ENCODE measurements at places on chromosomes 7 and 10.
A peak's percentile ranks its signal among the peaks of the same experiment; 100 is the strongest.

DNA sequence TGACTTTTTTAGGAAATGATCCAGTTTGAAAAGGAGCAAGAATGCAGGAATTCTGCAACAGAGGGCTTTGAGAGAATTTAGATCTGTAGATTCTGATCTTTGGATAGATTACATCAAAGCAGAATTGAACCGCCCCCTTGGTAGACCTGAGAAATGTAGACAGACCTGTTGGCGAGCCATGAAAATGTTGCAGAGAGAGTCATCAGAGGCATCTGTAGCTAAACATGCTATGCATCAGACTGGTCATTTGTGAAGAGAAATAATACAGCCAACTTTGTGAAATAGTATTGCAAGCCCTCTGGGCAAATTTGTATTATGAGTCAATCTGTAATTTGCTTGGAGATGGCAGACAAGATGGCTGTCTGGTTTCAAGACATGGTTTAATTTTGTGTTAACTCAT, 4.3 kb upstream of the C1GALT1 start:
- peaks cover 2% of the 10 kb centered on the region for H3K4me1 ChIP-seq
- DNase-seq: no peak
- H3K4me3 ChIP-seq: no peak overlapping the region
- no peaks in the 10 kb centered on the region for H3K27me3 ChIP-seq

- no peak for DNase-seq
- H3K27me3 ChIP-seq: no peaks in the 10 kb centered on the region
- H3K27ac ChIP-seq: no peak overlapping the region
- H3K4me1 ChIP-seq: no peaks in the 10 kb centered on the region
Observed at GRCh38 chr7:70334295-70334694, 736.0 kb downstream of the AUTS2 start.

DNA sequence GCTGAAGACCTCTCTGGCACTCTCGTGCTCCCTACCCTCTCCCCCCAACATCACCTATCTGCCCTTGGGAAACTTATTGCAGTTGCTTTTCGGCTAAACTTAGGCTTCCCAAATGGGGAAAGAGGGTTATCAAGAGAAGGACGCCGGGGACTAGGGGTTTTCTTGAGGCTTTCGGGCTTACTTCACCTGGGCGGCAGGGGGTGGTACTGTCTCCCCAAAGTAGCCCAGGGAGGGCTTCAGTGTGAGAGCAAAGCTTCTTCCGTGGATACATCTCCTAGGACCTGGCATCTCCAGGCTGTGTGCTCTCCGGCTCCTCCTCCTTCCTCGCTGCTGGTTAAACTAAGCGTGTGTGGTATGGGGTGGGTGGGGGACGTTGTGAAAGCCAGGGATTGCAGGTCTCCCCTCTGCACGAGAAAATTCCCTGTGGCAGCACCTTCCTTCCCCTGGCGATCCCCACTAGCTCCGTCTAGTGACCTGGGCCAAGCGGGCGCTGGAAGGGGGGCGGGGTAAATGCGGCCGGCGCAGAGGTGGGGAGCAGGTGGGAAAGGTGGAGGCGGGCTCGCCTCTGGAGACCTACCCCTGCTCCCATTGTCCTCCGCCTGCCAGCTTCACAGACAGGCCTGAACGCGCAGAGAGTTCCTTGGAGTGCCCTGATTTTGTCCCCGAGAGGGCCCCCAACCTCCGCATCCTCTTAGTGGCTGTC, 1.1 kb downstream of the PLXDC2 start:
- peak overlapping the region; percentile 89 for H3K4me3 ChIP-seq
- peak; percentile 63 for DNase-seq
- H3K36me3 ChIP-seq: no peaks in the 10 kb centered on the region

- H3K4me3 ChIP-seq: no peak overlapping the region
- H3K27me3 ChIP-seq: no peaks in the 10 kb centered on the region
- H3K4me1 ChIP-seq: peaks cover 2% of the 10 kb centered on the region
- no peak overlapping the region for H3K27ac ChIP-seq
- peak; percentile 82 for DNase-seq
Observed at GRCh38 chr7:56074371-56074791, 10.3 kb downstream of the SUMF2 start.

GRCh38 chr10:98134431-98135221, at the start of gene R3HCC1L:
TSS of gene R3HCC1L (plus strand) at chr10:98134657. CDS start at chr10:98208115, 73,458 bp downstream.
- peak; percentile 87 for DNase-seq
- no peaks in the 10 kb centered on the region for H3K27me3 ChIP-seq
- H3K4me3 ChIP-seq: peak within 1 kb of the TSS; percentile 67
- no peaks in the 10 kb centered on the region for H3K36me3 ChIP-seq
- H3K27ac ChIP-seq: peak within 1 kb of the TSS; percentile 62
- peaks cover 3% of the 10 kb centered on the region for H3K4me1 ChIP-seq

DNA sequence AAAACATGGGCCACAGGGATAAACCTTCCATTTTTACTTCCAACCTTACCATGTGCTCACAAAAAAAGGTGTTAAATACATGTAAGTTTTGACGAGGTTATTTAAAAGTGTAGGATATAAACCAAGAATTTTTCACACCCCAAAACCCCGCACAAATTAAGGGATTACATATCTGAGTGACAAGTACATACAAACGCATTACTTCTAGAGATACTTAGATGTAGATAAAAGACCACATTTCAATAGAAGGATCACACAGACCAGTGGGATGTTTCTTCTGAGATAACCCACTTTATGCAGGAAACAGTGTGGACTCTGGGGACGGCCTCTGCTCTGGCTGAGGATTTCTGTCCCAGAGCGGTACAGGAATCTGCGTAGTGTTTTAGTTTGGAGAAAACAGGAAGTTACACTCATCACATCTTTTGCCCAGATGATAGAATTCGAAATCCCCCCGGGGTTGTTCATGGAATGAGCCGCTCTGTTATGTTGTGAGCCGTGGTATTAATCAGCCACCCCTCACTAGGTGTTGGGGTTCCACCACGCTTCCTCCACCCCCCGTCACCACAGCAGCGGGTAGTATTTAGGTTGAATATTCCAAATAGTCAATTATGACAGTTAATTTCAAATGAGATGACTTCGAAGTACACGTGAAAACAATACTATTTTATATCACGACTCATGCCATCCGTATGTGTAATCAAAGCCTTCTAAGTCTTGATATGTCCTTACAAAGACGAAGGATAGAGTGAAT, 1.3 kb upstream of the CUL1 start:
- H3K36me3 ChIP-seq: no peaks in the 10 kb centered on the region
- DNase-seq: peak; percentile 50

DNA sequence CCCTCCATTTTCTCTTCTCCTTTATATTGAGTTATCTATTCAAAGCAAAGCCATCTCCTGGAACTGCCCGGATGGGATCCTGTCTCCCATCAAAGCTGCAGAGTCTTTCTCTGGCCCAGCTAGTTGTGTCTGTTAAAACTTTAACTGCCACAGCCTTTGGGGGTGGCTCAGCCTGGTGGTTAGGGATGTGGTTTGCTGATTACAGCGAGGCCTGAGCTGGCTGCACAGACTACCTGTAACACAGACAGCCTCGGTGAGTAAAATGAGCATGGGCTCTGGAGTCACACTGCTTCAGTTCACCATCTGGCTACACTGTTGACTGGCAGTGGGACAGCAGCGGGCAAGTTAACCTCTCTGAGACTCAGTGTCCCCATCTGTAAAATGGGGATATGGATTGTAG, 18.4 kb upstream of the HABP2 start:
- peaks cover 11% of the 10 kb centered on the region for H3K4me1 ChIP-seq
- no peaks in the 10 kb centered on the region for H3K36me3 ChIP-seq
- no peak overlapping the region for H3K27ac ChIP-seq

GRCh38 chr10:60041489-60042133, 135.3 kb upstream of the CCDC6 start:
- H3K36me3 ChIP-seq: no peaks in the 10 kb centered on the region
- peak; percentile 67 for DNase-seq
- no peak overlapping the region for H3K4me3 ChIP-seq
- H3K27ac ChIP-seq: no peak overlapping the region
- H3K4me1 ChIP-seq: no peaks in the 10 kb centered on the region

DNA sequence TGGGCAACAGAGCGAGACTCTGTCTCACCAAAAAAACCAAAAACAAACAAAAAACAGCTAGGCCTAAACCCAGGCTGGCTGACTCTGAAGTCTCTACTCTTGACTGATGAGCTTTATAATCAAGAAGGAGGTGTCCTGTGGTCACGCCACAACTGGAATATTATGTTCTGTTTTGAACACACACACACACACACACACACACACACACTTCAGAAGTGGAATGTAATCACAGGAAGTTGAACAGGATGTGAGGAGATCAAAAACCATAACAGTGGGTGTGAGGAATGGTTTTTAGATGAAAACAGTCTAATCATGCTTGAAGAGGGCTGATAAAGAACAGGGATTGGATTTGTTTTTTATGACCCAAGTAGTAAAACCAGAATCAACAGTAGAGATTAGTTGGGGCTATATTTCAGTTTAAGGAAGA, 51.1 kb upstream of the IL6 start:
- no peaks in the 10 kb centered on the region for H3K27me3 ChIP-seq
- no peak overlapping the region for H3K27ac ChIP-seq
- H3K4me3 ChIP-seq: no peak overlapping the region
- no peaks in the 10 kb centered on the region for H3K36me3 ChIP-seq

DNA sequence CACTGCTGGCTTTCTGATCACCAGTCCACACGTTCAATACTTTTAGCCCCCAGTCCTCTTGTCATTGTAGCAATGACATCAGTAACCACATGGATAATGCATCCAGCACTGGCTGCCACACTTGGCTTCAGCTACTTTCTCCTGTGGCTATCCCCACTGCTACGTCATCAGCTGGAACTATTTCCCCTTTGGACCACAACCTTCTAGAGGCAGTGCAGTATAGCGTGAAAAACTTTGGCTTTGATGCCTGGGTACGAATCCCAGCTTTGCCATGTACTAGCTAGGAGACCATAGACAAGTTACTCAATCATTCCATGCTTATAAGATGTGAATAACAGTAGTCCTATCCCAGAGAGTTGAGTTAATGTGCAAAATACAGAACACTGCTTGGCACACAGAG, 63.2 kb downstream of the CCDC3 start:
- H3K4me1 ChIP-seq: no peaks in the 10 kb centered on the region
- H3K27ac ChIP-seq: no peak overlapping the region
- H3K27me3 ChIP-seq: peaks cover 14% of the 10 kb centered on the region
- no peaks in the 10 kb centered on the region for H3K36me3 ChIP-seq

DNA sequence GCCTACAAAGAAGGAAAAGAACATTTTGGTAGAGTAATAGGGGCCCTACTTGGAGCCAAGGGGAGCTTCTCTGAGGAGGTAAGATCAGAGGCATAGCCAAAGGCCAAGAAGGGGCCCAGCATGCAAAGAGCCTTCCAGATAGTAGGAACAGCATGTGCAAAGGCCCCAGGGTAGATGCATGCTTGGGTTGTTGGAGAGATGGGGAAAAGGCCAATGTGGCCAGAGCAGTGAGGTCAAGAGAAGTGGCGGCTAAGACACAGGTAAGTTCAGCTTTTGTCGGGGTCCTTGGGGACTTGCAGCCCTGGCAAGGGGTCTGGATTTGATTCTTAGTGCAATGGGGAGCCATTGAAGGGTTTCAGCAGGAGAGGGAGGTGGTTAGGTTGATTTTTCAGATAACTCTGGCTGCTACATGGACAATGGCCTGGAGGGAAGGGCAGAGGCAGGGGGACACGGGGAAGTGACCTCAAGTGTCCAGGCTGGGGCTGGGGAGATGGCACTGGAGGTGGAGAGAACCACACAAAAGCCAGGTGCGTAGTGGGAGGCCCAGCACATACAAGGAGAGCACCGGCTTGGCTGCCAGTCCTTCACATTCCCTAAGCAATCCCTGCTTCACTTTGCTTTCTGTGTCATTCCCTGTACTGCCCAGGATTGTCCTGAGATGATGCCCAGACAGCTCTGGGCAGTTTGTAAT, 16.5 kb downstream of the GRID1 start:
- H3K4me1 ChIP-seq: no peaks in the 10 kb centered on the region
- no peaks in the 10 kb centered on the region for H3K27me3 ChIP-seq
- H3K36me3 ChIP-seq: no peaks in the 10 kb centered on the region
- H3K4me3 ChIP-seq: no peak overlapping the region
- DNase-seq: no peak

GRCh38 chr10:11444155-11444530, 167.3 kb downstream of the USP6NL start:
- H3K4me3 ChIP-seq: no peak overlapping the region
- H3K27ac ChIP-seq: no peak overlapping the region
- H3K36me3 ChIP-seq: no peaks in the 10 kb centered on the region
- DNase-seq: no peak
- peaks cover 2% of the 10 kb centered on the region for H3K4me1 ChIP-seq
- H3K27me3 ChIP-seq: peaks cover 32% of the 10 kb centered on the region

DNA sequence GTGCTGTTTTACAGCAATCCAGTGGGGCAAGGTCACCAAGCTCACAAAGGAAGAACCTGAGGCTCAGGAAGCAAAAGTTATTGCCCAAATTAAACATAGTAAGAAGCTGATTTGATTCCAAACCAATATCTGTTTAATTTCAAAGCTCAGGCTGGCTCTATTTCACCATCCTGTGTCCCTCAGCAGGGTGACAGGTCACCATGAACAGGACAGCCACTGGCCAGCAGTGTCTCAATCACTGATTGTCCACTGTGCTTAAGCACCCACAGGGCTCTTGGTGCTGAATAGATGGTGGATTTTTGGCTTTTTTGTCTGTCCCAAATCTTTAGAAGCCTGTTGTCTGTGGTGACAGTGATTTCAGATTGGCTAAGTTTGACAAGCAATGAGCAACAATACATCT, 146.4 kb upstream of the ZNF32 start:
- DNase-seq: no peak
- H3K4me3 ChIP-seq: no peak overlapping the region
- H3K27me3 ChIP-seq: peaks cover 8% of the 10 kb centered on the region

GRCh38 chr7:4056552-4057288, 625.4 kb upstream of the FOXK1 start:
- H3K27ac ChIP-seq: no peak overlapping the region
- H3K27me3 ChIP-seq: no peaks in the 10 kb centered on the region
- H3K4me3 ChIP-seq: no peak overlapping the region
- H3K36me3 ChIP-seq: peaks cover 13% of the 10 kb centered on the region
- peaks cover 4% of the 10 kb centered on the region for H3K4me1 ChIP-seq

DNA sequence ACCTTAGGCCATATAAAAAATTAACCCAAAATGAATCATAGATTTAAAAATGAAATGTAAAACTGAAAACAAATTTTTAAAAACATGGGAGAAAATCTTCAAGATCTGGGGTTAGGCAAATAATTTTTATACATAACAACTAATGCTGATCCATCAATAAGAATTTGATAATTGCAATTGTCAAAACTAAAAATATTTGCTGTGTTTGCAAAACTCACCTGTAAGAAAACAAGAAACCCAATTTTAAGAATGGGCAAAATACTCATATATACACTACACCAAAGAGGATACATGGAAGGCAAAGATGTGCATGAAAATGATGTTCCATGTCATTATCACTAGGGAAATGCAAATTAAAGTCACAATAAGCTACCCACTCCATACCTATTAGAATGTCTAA, 194.8 kb upstream of the NRP1 start:
- no peak for DNase-seq
- H3K36me3 ChIP-seq: no peaks in the 10 kb centered on the region
- H3K27me3 ChIP-seq: no peaks in the 10 kb centered on the region
- no peak overlapping the region for H3K27ac ChIP-seq
- no peak overlapping the region for H3K4me3 ChIP-seq

GRCh38 chr7:140223515-140224221, 46.9 kb upstream of the KDM7A start:
- H3K27me3 ChIP-seq: peaks cover 45% of the 10 kb centered on the region
- no peak overlapping the region for H3K27ac ChIP-seq
- no peaks in the 10 kb centered on the region for H3K4me1 ChIP-seq
- DNase-seq: no peak
- no peak overlapping the region for H3K4me3 ChIP-seq

- no peaks in the 10 kb centered on the region for H3K27me3 ChIP-seq
- no peaks in the 10 kb centered on the region for H3K36me3 ChIP-seq
- no peak overlapping the region for H3K4me3 ChIP-seq
- peaks cover 27% of the 10 kb centered on the region for H3K4me1 ChIP-seq
Observed at GRCh38 chr10:29951441-29951931, 107.9 kb downstream of the JCAD start.
